ENCODE measurements at places on chromosomes 16 and 17. TPM values are rescaled to one million over a fixed set of nuclear protein-coding genes. Genes with fewer than 3 reads are reported as not detected.
A peak's percentile ranks its signal among the peaks of the same experiment; 100 is the strongest.

- no peak for DNase-seq
These were observed 33.8 kb downstream of the EPN2 start for GRCh38 chr17:19270704-19271611.

DNA sequence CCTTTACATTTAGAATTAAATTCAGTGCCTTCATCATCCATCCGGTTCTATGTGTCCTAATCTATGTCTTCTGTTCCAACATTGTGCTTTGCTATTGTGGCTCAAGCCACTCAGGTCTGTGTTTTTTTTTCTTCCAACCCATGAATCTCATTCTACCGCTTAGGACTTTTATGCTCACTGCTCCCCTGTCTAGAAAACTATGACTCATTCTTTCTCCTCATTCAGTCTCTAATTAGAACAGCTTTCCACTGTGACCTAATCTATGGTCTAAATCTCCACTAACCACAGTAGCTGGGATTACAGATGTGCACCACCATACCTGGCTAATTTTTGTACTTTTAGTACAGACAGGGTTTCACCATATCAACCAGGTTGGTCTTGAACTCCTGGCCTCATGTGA lies 418.7 kb downstream of the KCNJ2 start:
- no peak for DNase-seq

DNA sequence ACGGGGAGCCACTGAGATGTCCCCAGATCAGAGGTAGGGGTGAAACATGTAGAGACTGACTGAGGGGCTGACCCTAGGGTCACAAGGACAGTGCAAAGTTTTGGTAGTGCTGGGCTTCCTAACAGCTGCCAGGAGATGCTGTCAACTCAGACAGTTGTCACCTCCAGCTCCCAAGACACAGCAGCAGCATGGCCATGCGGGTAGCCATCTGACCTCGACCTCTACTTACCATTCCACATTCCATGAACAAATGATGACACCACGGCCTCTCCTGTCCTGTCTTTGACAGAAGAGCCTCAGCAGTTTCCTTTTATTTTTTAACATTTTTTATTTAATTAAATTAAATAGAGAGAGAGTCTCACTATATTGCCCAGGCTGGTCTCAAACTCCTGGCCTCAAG lies 65.3 kb upstream of the NFAT5 start:
- no peak for DNase-seq

DNA sequence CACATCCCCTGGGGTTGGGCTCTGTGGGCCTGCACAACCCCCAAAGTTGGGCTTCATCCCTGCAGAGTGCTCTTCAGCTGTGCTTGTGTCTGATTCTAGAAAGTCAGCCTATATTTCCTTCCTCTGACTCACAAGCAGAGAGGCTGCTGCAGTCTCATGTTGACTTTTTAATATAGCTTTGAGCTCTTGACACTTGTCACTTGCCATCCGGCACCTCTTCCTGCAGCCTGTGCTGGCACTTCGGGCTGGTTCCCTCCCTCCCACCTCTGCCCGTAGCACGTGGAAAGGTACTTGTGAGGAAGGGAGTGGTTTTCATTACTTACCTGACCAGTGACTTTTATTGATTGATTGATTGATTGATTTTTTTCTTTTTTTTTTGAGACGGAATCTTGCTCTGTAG lies 19.0 kb upstream of the JPT2 start:
- no peak for DNase-seq

- no peak for DNase-seq
These were observed 9.7 kb downstream of the CDH16 start for GRCh38 chr16:66908762-66909559.

DNA sequence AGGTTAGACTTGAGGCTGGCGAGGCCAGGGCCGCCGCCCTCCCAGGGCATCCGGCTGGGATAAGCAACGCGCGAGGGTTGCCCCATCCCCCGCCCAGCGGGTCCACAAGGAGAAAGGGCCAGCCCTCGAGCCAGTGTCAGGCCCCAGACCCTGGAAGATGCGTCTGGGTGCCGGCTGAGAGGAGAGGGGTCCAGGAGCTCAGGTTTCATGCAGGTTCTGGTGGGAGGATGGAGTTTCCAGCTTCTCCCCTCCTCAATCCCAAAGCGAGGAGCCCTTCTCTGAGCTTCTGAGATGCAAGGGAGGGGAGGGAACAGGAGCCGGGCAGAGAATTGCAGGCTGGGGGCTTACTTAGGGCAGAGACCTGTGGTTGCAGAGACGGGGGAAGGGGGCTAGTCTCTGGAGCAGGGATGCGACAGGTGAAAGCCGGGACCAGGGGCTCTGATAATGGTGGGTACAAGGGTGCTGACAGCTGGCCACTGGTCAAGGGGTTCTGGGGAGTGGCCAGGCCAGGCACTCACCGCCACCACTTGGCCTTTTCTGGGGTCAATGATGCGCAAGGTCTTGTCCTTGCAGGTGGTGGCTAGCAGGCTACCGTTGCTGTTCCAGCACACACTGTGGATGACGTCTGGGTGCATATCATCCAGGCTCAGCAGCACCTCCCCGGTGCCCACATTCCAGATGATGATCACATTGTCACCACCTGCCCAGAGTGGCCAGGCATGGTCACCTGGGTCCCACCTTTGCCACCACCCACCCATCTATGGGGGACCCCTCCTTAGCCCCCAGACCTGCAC lies 4.2 kb downstream of the CORO6 start:
- no peak for DNase-seq

- DNase-seq: no peak
These were observed 306.0 kb downstream of the MAF start for GRCh38 chr16:79294568-79294967.

DNA sequence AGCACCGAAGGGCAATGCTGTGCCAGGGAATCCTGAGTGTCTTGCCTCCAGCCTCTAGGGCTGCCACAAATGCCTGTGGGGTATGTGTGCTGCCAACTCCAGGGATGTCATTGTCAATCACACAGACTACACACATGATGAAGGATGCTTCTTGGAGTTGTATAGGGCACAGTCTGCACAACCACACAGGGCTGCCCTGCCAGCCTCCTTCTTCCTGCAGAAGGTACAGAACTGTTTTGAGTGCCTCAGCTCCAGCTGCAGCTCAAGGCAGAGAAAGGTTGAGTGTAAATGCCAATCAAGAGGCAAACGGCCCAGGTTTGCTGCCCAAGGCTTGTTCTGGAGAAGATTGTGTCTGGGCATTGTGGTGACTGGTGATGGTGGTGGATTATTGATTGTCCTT lies 15.6 kb downstream of the SCNN1B start:
- no peak for DNase-seq

- no peak for DNase-seq
These were observed 50.1 kb downstream of the NACA2 start for GRCh38 chr17:61540874-61541273.

- no peak for DNase-seq
These were observed 12.8 kb downstream of the CRYM start for GRCh38 chr16:21265104-21265837.

DNA sequence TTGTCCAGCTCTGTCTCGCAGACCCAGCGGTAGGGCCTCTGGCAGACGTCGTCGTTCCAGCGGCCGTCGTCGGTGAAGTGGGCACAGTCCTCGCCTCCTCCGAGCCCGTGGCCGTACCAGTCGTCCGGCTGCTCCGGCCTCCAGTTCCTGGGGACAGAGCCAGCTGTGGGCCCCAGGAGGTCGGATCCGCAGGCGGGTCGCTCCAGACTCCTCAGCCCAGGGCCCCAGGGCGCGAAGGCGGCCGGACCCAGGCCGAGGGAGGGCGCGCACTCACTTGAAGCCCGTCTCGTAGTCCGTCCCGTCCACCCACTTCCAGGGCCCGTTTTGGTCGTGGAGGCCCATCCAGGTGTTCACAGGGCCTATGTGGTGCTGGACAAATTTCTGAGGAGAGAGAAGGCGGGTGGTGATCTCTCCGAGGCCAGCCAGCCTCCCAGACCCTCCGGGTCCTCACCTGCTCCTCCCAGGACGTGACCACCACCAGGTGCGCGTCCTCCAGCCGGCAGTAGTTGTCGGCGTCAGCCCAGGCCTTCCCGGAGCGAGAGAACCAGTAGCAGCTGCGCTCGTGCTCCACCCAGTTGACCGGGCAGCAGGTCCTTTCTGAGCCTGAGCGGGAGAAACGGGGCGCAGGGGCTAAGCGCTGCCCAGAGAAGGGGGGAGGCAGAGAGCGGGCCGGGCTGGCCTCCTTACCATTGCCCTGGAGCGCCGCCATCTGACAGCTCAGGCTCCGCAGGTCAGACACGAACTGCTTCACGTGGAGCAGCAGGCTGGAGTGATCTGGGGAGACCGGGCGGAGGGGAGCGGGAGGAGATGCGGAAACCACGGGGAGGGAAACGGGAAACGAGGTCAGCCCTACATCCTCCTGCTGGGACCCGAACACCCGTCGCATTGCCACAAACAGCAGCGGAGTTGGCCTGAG lies 5.2 kb downstream of the ASGR1 start:
- no peak for DNase-seq

- DNase-seq: peak; percentile 38
These were observed 17.1 kb downstream of the PSKH1 start for GRCh38 chr16:67910158-67910557.

GRCh38 chr16:3182608-3183444 lies 5.2 kb upstream of the OR1F1 start:
- peak; percentile 44 for DNase-seq

- DNase-seq: no peak
These were observed 276.1 kb downstream of the SLC39A11 start for GRCh38 chr17:72816406-72816805.

DNA sequence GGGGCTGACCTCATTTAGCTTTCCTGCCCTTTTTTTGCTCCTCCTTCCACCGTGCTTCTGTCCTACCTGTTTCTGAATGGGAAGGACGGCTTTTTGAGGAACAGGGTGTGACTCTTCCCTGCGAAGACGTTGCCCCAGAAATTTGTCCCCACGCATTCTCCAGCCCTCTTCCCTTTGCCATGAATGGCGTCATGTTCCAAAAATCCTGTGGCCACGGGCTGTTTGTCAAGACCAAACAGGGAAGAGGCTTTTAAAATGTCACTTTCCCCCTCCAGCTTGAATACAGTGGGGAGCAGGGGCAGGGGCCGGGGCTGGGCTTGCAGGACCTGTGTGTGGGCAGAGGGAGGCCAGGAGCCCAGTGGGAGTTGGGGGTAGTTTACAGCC lies 13.9 kb downstream of the MPRIP start:
- DNase-seq: no peak

DNA sequence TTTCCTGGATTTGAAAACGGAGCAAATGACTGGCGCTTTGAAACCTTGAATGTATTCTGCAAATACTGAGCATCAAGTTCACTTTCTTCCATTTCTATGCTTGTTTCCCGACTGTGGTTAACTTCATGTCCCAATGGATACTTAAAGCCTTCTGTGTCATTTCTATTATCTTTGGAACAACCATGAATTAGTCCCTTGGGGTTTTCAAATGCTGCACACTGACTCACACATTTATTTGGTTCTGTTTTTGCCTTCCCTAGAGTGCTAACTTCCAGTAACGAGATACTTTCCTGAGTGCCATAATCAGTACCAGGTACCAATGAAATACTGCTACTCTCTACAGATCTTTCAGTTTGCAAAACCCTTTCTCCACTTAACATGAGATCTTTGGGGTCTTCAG lies 32.3 kb downstream of the BRCA1 start:
- peak; percentile 55 for DNase-seq

DNA sequence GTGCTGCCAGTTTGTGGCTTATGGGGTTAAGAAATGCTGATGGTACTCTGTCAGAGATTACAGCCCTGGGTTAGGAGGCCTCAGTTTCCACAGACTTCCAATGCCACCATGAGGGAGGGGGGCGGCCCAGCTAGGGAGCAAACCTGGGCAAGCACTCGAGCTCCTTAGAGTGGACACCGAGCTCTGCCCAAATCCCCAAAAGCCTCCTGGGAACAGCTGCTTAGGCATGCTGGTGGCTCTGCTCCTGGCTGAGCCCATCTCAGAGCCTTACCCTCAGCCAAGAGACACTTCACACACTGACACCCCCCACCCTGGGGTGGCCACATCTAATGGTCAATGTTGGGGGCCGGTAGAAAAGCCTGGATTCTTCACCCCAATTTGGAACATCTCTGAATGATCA lies 66.1 kb downstream of the C16orf78 start:
- no peak for DNase-seq

DNA sequence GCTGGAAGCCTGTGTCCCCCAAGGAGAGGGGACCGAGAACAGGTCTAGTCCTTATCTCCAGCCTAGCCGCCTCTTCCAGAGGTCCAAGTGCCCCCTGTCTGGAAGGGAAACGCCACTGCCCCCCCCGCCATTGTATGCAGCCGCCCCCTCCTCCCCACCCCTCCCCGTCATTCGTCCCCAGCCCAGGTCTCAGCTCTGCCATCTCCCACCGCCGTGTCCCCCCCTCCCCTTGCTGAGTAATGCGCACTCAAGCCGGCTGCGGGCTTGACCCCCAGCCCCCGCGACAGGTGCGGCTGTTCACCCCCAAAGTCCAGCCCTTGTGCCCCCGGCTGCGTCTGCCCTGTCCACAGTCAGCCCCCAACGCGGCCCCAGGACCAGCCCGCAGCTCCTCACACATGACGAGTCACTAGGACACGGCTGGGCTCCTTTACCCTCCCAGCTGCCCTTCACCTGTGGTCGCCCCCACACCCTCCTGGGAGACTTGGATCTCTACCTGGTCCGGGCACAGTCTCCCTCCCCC lies 622 bp downstream of the GPRC5B start:
- DNase-seq: no peak

DNA sequence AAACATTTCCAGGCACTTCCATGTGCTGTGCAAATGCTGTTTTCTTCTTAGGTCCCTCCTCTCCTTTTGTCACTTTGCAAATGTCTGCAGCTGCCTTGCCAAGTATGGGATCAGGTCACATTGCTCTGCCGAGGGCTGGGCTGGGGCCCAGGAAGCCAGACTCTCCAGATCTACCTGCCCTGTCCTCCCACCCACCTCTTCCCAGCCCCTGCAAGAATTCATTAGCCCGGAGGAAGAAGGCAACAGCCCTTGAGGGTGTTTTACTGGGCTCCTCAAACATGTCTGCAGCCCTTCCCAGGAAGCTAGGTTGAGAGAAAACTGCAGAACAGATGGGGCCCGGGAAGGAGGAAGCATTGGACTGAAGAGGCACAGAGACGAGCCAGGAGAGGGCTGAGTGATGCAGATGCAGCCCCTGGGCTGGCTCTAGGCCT lies 47.1 kb downstream of the WSB1 start:
- no peak for DNase-seq

- DNase-seq: no peak
These were observed 1.9 kb downstream of the PRR15L start for GRCh38 chr17:47955497-47956461.

GRCh38 chr16:9323170-9323569 lies 231.7 kb downstream of the HAPSTR1 start:
- DNase-seq: no peak

The ZNF830 gene
- polyA plus RNA-seq: 12.1 TPM

The BEAN1 gene
- polyA plus RNA-seq: 0.02 TPM

The KCNJ2 gene
- polyA plus RNA-seq: 8.1 TPM

The PDIA2 gene
- polyA plus RNA-seq: 0.06 TPM

The DDX42 gene
- 67.0 TPM for polyA plus RNA-seq

The HAS3 gene
- 0.19 TPM for polyA plus RNA-seq

The RCVRN gene
- not detected for polyA plus RNA-seq

The CD300LB gene
- not detected for polyA plus RNA-seq

The AOC2 gene
- polyA plus RNA-seq: 0.09 TPM
